Glutamatergic neuron (in vitro differentiated cells): ENCODE measurements at places on chromosomes 13 and 19. TPM values are rescaled to one million over a fixed set of nuclear protein-coding genes. Genes with fewer than 3 reads are reported as not detected.

Gene IZUMO2
- total RNA-seq: not detected

Gene CD79A
- not detected for total RNA-seq

Gene WDR88
- not detected for total RNA-seq

Gene PABPC3
- total RNA-seq: 0.22 TPM

Gene B3GNT8
- total RNA-seq: 15.9 TPM

Gene CEACAM3
- not detected for total RNA-seq

Gene CEACAM19
- 1.5 TPM for total RNA-seq

Gene MPND
- total RNA-seq: 56.7 TPM
